ENCODE measurements at places on chromosomes 2 and 18. TPM values are rescaled to one million over a fixed set of nuclear protein-coding genes. Genes with fewer than 3 reads are reported as not detected.

The WDR7 gene
- total RNA-seq = 42.8 TPM

The RIOK3 gene
- total RNA-seq = 72.6 TPM

The GTF2A1L gene
- total RNA-seq = not detected

The ERCC3 gene
- total RNA-seq = 60.6 TPM

The TMEFF2 gene
- not detected for total RNA-seq

The CCL20 gene
- not detected for total RNA-seq

The PLGLB1 gene
- 7.9 TPM for total RNA-seq

The CKAP2L gene
- total RNA-seq = 38.9 TPM

The GRB14 gene
- not detected for total RNA-seq

The CAPN14 gene
- total RNA-seq = 0.17 TPM

The EHD3 gene
- total RNA-seq = 1.5 TPM

The LYG2 gene
- not detected for total RNA-seq

The DDX1 gene
- 55.9 TPM for total RNA-seq

The DAW1 gene
- total RNA-seq = not detected

The SERPINB10 gene
- total RNA-seq = not detected

The ZBTB7C gene
- total RNA-seq = not detected

The C2orf81 gene
- 5.8 TPM for total RNA-seq

The REEP1 gene
- total RNA-seq = not detected

The APOB gene
- not detected for total RNA-seq

The CCDC141 gene
- total RNA-seq = 11.8 TPM

The UGT1A10 gene
- total RNA-seq = not detected

The TUBB8B gene
- not detected for total RNA-seq

The HOXD12 gene
- not detected for total RNA-seq

Data from activated naive CD8-positive, alpha-beta T cell treated with anti-CD3 and anti-CD28 coated beads, Interleukin-2, amount 10 ng/mL, durations not matched to agents 7 days and 5 days (primary cell).